ENCODE measurements at places on chromosomes 1 and 21. TPM values are rescaled to one million over a fixed set of nuclear protein-coding genes. Genes with fewer than 3 reads are reported as not detected.

The TMEM183A gene
- total RNA-seq: 103 TPM

The NBPF19 gene
- total RNA-seq: 29.5 TPM

The FCN3 gene
- not detected for total RNA-seq

The MIXL1 gene
- 0.12 TPM for total RNA-seq

The RNF207 gene
- 16.4 TPM for total RNA-seq

The SLAMF7 gene
- not detected for total RNA-seq

The ZYG11A gene
- total RNA-seq: 2.0 TPM

The GRIK3 gene
- not detected for total RNA-seq
